Stimulated activated CD8-positive, alpha-beta memory T cell treated with anti-CD3 and anti-CD28 coated beads, Interleukin-2, amount 100 ng/mL, for 1 hour (primary cell): ENCODE measurements at places on chromosomes 16 and 17.

DNA sequence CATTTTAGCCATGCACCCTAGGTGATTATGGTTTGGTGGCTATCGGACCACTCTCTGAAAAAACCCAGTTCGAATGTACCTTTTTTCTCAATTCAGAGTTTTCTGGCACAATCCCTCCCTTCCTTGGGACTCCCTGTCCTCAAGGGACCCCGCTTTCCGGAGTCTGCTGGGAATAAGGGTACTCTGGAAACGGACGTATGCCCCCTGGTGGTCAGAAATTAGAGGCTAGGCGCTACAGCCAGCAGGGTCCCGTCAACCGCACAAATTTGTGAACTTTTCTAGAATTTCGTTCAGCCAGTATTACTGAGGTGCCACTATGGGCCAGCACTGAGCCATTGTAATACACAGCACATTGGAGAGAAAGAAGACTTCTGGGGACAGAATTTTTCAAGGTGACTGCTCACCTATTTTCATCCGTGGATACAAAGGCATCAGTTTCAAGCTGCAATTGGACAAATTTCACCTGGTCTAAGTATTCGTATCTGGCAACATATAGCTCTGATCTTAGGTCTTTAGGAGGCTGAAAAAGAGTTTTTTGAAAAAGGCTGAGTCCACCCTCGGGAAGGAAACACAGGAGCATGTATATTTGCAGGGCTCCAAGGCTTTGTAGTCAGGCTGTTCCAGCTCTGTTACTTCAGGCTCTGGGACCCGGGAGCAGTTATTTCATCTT lies 27.1 kb upstream of the CRYBA1 start:
- peak; percentile 48 for DNase-seq

DNA sequence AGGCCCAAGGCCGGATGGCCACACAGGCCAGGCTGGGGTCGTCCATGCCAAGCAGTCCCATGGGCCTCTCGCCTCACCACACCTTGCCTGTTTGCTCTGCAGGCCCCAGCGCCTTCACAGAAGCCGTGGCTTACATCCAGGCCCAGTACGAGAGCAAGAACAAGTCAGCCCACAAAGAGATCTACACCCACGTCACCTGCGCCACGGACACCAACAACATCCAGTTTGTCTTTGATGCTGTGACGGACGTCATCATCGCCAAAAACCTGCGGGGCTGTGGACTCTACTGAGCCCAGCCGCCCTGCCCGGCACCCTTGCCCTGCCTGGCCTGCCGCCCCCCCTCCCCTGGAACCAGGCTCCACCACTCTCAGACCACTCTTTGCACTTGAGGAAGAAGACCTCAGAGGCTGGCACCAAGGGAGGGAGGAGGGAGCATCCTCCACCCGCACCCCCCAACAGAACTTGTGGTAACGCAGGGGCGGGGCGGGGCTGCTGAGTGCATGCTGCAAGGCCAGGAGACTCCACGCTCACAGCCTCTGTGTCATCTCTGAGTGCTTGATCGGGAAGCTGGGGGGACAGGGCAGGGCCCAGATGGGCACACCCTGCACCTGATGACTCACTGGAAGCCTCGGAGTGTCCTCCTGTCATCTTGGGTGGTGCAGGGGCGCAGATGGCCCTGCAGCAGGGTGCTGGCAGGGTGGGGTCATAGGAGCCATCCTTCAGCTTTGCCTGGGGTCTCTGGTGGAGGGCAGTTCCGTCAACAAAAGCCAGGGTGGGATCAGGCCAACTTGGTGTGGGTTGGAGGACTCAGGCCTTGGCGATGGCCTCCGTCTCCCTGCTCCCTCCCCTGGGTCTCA lies 81.5 kb downstream of the AMFR start:
- DNase-seq: no peak

DNA sequence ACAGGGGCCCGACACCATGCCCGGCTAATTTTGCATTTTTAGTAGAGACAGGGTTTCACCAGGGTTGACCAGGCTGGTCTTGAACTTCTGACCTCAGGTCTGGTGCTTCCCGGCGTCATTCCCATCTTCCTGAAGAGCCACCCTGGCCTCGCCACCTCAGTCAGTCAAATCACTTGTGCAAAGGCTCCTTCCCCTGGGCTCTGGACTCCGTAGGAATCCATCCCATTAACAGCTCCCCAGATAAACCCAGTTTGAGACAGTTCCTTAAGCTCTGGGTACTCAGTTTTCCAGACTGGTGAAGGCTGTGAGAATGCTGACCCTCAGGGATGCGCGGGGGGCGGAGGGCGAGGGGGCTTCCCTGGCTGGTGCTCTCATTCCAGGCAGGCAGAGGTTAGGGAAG lies 39.5 kb downstream of the MRM1 start:
- DNase-seq: no peak

DNA sequence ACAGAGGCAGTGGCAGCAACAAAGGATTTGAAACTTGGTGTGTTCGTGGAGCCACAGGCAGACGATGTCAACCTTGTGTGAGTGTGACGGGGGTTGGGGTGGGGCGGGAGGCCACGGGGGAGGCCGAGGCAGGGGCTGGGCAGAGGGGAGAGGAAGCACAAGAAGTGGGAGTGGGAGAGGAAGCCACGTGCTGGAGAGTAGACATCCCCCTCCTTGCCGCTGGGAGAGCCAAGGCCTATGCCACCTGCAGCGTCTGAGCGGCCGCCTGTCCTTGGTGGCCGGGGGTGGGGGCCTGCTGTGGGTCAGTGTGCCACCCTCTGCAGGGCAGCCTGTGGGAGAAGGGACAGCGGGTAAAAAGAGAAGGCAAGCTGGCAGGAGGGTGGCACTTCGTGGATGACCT lies 25.5 kb downstream of the STH start:
- DNase-seq: no peak

DNA sequence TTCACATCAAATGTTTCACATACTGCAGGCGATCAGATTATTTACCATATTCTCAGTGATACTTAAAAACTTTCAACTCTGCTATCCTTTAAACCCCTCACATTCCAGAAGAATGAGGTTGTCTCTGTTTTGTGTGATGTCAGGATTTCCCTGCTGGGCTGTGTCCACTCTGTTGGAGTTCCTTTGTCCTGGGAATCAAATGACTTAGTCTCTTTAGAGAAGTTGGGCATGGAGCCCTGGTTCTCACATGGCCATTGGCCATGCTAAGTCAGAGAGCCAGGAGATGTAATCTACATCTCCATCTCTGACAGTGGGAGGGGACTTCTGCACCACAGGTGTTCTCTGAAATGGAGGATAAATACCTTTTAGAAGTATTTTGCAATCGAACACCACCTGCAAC lies 205.1 kb upstream of the MAF start:
- DNase-seq: no peak

DNA sequence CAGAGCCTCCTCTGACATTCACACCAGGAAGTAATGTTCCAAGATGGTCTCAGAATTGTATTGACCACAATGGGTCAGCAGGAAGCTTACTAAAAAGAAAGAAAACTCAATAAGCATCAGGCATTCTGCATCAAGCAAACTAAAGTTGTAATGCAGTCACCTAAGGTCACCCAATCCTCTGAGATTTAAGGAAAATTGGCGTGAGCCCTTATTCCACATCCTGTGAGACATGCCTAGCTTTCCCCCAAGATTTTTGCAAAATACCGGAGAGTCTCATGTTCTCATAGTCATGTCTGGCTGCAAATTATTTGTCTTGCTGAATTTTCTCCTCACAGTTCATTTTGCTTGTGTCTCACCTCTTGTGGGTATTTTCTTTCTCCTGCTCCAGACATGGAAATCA lies 417.1 kb upstream of the SOX9 start:
- no peak for DNase-seq

DNA sequence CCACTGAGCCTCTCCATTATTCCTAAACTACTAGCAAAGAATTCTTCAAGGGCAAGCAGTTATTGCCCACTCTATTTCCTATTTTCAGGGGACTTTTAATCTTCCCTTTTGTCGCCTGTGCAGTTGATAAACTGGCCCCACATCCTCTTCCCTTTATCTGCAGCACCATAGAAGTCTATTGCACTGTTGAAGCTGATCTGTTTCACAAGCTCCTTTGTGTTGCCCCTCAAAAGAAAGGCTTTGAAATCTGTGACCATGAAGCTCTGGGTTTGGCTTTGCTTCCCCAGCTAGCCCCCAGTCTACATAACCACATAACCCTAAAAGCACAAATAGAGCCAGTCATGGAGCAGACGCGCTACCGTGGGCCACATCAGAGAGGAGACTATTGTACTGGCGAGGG lies 37.1 kb downstream of the CDRT15 start:
- no peak for DNase-seq

DNA sequence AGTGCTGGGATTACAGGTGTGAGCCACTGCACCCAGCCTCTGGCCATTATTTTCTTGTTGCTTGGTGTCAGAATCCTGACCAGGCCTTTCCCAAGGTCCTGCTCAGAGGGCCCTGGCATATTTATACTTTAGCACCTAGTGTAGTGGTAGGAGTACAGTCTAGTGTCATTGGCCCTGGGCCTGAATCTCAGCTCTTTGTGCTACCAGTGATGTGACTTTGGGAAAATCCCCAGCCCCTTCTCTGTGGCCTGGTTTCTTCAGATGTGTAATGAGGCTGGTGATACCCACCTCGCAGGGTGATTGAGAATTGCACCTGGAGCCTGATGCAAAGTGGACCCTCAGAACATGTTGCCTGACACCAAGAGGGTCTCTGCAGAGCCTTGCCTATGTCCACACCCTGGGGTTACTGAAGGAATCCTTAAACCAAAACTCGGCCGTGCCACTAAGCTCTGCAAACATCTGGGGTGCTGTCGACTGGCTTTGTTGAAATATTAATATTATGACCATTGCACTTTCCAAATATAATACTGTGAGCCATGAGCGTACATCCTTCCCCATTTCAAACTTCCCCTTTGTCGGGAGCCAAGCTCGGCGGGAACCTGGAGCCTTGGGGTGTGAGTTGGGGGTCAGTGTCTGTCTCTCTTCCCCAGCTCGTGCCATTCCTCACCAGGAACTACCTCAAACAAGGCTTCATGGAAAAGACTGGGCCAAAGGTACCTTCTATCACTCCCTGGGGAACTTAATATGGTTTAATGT lies 18.0 kb upstream of the RNF135 start:
- no peak for DNase-seq

- DNase-seq: peak; percentile 31
These were observed 15.0 kb upstream of the C17orf58 start for GRCh38 chr17:68011199-68011665.

DNA sequence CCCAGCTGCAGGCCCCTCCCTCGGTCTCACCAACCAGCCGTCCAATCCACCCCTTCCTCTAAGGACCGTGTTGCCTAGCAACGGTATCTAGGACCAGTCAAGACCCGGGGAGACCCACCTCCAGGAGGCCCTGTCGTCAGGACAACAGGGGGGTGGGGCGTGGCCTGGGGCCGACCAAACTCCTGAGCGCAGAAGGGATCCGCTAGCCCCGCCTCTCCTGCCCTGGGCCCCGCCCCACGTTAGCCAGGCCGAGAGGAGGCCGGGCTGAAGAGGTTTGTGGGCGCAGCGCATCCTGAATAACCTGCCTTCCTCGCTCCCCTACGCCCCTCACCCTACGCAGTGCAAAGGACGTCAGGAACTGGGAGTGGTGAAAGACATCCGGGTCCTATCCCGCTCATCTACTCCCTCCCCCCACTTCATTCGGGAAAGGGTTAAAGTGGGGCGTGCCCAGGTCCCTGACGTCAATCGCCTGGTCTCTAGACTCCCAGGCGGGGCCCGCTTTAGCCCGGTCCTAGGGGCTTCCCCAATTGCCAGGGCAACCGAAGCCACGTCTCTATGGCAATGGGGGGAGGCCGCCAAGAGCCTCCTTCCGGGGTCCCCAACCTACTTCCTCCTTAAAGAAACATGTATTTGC lies 14.7 kb downstream of the DLG4 start:
- peak; percentile 88 for DNase-seq

- no peak for DNase-seq
These were observed 72.2 kb upstream of the TRAP1 start for GRCh38 chr16:3789375-3790099.

- DNase-seq: no peak
These were observed 16.5 kb downstream of the XYLT1 start for GRCh38 chr16:17454162-17454730.

DNA sequence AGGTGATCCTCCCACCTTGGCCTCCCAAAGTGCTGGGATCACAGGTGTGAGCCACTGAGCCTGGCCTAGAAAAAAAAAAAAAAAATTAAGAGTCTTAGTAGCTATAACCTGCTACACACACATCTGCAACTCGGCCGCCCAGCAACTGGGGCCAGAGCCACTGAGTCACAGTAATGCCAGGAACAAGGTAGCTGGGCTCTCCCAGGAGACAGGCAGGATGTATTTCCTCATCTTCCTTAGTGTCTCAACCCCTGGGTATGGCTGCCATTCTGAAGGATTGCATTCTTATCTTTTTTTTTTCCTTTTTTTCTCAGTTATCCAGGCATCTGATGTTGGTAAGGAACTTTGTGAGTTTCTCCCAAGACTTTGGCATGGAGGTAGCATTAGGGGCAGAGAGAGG lies 7.1 kb upstream of the PSMD3 start:
- no peak for DNase-seq

- DNase-seq: no peak
These were observed 29.8 kb downstream of the PITPNM3 start for GRCh38 chr17:6526362-6527152.

DNA sequence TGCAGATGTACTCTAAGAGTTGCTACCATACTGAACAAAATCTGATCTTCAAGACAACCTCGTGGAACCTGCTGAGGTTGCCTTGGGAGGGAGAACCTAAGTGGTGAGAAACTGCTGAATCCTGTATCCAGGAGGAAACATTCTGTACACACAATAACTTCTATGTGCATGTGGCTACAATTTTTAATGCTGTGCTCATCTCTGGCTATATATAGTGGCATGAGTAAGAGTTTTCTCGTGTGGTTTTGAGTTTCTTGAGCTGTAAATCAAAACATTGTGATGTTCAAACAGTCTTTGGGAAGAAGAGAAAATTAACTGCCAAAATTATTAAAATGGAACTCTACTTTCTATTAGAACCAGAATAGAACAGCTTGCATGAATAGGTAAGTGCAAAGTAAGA lies 206.8 kb downstream of the CA10 start:
- no peak for DNase-seq

DNA sequence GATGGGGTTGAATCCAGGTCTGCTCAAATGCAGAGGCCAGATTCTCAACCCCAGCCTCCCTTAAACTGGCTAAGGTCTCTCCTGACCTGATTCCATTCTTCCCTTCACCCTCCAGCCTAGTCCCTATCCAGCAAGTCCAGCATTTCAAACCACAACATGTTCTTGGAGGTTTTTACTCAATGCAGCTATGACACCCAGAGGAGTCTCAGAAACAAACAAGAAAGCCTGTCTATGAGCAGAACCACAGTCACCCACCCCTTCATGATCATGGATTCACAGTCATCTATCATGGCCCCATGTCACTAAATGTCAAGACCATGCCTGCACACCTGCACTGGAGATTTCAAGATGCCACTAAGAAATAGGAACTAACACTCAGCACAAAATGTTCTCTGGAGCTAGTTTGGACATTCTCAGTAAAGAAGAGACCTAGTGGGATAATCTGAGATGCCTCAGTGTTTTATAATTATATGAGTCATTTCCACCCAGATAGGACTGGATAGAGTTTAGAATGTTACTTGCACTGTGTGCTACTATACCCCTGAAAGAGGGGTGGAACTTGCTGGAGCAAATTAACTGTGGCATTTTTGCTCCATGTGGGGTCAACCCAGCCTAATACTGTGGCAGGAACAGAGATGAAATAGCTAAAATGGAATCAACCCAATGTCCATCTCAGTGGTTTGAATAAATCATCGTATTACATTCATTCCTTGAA lies 9.5 kb upstream of the METTL22 start:
- no peak for DNase-seq

GRCh38 chr17:49986396-49987289 lies 8.4 kb downstream of the DLX3 start:
- no peak for DNase-seq
